ENCODE measurements at places on chromosomes 7 and 10.

- no peak for DNase-seq
These were observed 8.6 kb downstream of the PDE6C start for GRCh38 chr10:93620925-93621324.

GRCh38 chr10:79004311-79004710 lies 64.5 kb upstream of the ZMIZ1 start:
- DNase-seq: no peak

GRCh38 chr7:2009541-2010001 lies 223.2 kb downstream of the MAD1L1 start:
- DNase-seq: no peak

- no peak for DNase-seq
These were observed 209.3 kb downstream of the SDK1 start for GRCh38 chr7:3510101-3511020.

GRCh38 chr10:43264965-43265798 lies 1.7 kb downstream of the RASGEF1A start:
- DNase-seq: no peak

DNA sequence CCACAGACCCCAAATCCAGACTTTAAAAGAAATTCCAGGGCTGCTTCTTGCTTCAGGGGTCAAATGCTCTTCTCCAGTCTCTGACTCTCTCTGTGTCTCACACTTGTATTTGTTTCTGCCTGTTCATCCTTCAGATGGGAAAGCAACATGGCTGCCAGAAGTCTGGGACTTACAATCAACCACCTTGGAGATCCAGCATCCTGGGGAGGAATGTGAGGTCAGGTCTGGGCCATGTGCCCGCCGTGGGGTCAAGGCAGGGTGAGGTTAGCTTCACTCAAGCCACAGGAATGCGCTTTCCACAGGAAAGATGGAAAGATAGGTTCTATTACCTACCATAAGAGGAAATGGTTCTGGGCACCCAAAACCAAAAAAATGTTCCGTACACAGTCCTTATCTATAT lies 34.3 kb upstream of the NPVF start:
- peak; percentile 62 for DNase-seq

DNA sequence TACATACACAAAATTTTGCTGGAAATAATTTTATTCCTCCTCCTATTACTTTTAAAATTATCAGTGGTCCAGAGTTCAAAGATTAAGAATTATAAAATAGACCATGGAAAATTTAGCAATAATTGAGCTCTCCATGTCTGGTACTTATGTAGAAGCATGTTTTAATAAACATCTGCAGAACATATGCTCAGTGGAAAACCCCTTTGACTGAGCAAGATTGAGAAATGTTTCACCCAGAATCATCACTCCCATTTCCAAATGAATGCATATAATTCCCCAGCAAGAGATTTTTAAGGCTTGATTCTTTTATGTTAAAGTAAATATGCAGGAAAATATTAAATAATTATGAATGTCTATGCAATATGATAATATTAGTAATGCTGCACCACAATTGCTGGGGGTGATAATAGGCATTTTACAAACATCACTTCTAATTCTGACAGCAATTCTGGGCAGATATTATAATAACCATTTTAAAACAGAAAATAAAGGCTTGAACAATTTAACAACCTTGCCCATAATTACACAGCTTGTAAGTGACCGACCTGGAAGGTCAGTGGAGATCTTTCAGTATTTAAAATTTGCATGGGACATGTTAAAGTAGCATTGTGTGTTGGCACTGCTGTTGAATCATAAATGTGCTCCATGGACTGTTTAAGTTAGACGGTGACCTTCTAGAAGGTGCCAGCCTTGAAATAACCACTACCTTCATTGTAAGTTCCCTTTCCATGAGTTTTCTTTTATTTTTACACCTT lies 45.6 kb upstream of the TES start:
- no peak for DNase-seq

DNA sequence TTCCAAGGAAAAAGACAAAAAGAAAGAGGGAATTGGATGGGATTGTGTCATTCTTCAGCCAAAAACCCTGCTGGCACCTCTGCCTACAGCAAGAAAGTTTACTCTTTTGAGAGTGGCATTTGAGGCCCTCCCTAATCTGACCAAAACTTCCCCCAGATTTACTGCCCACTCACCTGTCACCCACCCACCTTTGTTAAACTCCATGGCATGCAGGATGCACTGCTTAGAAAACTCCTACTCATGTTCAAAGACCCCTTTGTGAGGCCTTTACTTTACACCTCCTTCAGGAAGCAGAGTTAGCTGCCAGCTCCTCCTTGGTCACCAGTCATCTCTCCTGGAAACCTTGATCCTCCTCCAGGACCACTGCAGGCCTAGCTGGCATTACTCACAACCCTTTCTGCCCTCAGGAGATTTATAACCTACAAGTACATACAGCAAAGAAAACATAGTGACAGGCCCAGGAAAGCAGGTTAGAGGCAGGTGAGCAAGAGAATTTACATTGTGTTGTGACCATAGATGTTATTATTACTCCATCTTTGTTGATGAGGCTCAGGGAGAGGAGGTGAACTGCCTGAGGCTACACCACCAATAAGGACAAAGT lies 10.3 kb upstream of the PLAC9 start:
- no peak for DNase-seq

DNA sequence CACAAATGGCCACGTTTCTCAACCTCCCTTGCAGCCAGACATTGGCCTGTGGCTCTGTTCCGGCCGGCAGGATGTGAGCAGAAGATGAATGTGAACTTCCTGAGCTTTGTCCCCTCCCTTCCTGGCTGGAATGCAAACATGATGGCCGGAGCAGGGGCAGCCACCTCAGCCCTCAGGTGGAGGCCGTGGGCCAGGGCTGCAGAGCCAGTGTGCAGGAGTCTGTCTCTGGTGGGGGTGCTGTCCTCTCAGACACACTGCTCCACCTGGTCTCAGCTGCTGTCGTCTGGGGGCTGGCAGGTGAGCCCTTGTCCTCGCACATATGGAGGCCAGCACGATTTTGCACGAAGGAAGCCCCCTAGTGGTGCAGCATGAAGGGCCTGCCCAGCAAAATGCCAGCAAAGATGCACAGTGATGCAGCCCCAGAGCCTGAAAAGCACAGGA lies 25.3 kb upstream of the PWWP2B start:
- DNase-seq: no peak

DNA sequence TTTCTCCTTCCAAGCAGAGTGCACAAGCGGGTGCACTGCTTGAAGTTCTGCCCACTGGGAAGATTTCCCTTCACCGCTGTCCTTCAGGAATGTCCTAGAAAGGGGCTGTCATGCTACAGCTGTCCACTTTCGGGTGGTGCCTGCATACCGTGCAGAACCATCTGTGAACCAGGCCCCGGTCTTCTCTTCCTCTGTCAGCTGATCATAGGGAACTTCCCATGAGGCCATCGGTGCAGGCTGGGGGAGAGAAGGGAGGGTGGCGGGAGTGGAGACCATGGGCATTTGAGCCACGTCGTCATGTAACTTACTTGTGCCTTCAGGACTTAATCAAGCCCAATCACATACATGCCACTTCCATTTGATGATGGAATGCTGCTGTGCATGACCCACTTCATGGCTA lies 111.6 kb downstream of the NKX6-2 start:
- DNase-seq: no peak
